ENCODE measurements at places on chromosomes 11 and 22.

- DNase-seq: no peak
These were observed 10.9 kb downstream of the BMAL1 start for GRCh38 chr11:13288375-13289029.

GRCh38 chr11:8062781-8063257 is 18.2 kb upstream of the TUB start:
- DNase-seq: no peak

- peak; percentile 44 for DNase-seq
These were observed 23.9 kb upstream of the ZC3H12C start for GRCh38 chr11:110069158-110069737.

DNA sequence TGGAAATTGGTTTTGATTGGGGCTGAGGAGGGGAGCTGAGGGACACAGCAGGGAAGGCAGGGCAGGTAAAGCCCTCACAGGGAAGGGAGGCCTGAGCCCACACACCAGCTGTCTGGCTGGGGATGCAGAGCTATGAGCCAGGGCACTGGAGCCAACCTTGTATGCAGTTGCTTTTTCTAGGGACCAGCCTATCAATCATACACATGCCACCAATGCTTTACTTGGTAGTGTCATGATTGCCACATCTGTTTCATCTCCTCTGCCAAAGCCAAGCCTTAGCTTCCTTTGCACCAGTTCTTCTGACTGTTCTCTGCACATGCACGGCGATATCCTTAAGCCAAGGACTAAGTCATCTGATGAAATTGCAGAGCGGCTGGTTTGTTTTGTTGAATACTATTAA is 207.1 kb upstream of the PLET1 start:
- DNase-seq: no peak

- no peak for DNase-seq
These were observed 281.3 kb downstream of the TTC28 start for GRCh38 chr22:28398355-28398754.

- no peak for DNase-seq
These were observed 547.6 kb downstream of the BUD13 start for GRCh38 chr11:116225236-116225635.

GRCh38 chr11:35363854-35364780 is 55.2 kb downstream of the SLC1A2 start:
- DNase-seq: peak; percentile 73

- peak; percentile 37 for DNase-seq
These were observed 1.1 kb downstream of the OVOL1 start for GRCh38 chr11:65787649-65788622.

- no peak for DNase-seq
These were observed 7.1 kb upstream of the ENDOD1 start for GRCh38 chr11:95082576-95083001.

GRCh38 chr11:134275534-134276395 is at the start of gene GLB1L3:
Gene GLB1L3, plus strand, starts transcription at chr11:134276379. Its CDS starts 362 bp downstream, at chr11:134276741.
- peak; percentile 25 for DNase-seq

GRCh38 chr11:65317025-65317786 is 2.5 kb downstream of the CDC42EP2 start:
- peak; percentile 68 for DNase-seq

DNA sequence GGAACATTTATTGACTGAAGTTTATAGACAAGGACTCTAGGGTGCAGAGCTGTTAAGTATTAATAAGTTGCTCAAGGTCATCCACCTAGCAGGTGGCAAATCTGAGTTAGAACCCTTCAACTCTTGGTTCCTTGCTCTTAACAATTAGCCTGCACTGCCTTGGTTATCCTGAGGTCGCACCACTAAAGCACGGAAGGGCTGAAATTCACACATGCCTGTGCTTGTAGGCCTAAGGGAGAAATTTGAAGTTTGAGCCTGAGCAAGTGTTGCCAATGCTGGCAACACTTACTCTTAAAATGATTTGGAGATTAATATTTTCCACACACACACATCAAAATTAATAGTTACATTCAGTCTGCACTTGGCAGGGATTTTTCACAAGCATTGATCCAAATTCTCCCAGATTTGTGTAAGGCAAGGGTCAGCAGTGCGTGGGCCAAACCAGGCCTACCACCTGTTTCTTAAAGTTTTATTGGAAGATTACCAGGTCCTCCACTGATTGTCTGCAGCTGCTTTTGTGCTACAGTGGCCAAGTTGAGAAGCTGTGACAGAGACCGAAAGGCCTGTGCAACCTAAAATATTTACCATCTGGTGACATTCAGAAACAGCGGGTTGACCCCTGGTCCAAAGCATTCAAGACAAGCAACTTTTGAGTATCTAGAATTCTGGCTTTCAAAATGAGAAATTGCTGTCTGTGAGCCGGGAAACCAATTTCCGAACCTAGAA is 16.3 kb downstream of the APOL5 start:
- peak; percentile 46 for DNase-seq

GRCh38 chr11:33160136-33160535 is 1.1 kb downstream of the CSTF3 start:
- no peak for DNase-seq

- no peak for DNase-seq
These were observed 6.5 kb downstream of the CD248 start for GRCh38 chr11:66310324-66310723.

DNA sequence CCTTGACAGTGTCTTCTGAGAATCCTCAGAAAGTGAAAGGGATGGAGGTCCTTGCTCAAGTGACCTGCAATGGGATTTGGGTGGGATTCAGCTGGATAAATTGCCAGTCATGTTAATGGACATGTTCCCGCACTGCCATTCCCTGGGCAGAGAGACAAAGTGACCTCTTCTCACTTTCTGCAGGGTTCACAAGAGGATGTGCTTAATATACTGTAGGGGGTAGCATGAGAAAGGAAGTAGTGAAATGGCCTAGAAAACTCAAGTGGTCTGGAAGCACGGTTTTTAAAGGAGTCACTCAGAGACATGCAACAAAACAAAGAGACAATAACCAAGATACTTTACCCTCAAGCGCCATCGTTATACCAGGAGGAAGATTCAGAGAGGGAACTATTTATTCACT is 70.2 kb downstream of the NELL1 start:
- no peak for DNase-seq

DNA sequence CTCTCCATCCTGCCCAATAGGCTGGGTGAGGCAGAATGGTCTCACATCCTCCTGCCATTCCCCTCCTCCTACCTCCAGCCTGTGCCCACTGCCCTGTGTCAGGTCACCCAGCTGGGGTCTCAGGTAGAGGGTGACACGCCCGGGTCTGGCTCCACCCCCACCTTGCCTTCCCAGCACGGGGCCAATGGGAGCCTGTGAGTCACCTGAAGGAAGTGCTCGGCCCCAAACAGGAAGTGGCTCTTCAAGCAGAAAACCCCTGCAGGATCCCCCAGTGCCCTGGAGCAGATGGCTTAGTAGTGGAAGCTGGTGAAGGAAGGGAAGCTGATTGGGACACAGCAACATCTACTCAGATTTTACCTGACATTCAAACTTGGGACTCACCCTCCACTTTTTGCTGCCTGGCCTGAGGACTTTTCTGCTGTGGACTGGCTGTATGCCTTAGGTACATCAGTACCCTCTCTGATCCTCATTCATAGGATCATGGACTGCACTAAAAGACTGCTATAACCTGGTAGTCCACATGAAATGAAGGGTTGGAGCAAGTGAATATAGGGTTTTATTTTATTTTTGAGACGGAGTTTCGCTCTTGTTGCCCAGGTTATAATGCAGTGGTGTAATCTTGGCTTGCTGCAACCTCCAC is 33.4 kb downstream of the GDPD5 start:
- DNase-seq: no peak

All from body of pancreas (tissue), 4 donors.